ENCODE measurements at places on chromosomes 7 and 10.

DNA sequence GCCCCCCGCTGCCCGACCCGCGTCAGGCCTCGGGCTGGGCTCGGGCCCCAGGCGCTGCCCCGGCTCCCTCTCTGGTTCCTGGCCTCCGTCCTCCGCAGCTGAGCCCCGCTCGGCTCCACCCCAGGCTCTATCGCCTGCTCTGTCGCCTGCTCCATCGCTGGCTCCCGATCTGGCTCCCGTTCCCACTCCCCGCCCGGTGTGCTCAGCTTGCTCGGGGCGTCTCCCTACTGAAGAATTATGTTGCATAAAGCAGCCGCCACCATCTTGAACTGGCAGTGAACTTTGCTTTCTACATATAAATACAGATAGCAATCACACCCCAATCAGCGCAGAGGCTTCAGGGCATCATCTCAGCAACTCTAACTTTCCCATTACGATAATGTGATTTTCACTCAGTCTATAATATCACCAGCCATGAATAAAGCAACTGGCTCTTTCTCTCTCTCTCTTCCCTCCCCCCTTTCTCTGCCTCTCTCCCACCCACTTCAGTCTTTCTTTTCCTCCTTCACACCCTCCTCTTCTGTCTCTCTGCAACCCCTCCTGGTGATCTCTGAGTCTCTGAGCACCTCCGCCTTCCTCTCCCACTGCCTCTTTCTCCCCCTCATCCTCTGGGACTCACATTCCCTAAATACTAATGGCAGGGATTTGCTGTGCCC lies 43.3 kb upstream of the BTRC start:
- DNase-seq, result no peak

- no peak for DNase-seq
These were observed 227.6 kb upstream of the PLXDC2 start for GRCh38 chr10:19588608-19589007.

- peak; percentile 24 for DNase-seq
These were observed 71.7 kb downstream of the ICA1 start for GRCh38 chr7:8190119-8190895.

GRCh38 chr7:43318188-43318770 lies 205.8 kb downstream of the HECW1 start:
- DNase-seq, result no peak

- DNase-seq, result no peak
These were observed 63.6 kb downstream of the GPR37 start for GRCh38 chr7:124701955-124702354.

GRCh38 chr10:123997486-123998196 lies 95.8 kb downstream of the CHST15 start:
- no peak for DNase-seq

DNA sequence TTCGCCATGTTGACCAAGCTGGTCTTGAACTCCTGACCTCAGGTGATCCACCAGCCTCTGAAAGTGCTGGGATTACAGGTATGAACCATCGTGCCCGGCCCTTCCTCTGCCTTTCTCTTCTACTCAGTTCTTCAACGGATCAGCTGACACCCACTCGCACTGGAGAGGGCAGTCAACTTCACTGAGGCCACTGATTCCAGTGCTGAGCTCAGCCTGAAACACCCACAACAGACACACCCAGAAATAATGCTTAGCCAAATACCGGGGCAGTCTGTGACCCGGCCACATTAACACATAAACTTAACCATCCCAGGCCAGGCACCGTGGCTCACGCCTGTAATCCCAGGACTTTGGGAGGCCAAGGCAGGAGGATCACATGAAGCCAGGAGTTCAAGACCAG lies 119.3 kb upstream of the CHST15 start:
- no peak for DNase-seq

DNA sequence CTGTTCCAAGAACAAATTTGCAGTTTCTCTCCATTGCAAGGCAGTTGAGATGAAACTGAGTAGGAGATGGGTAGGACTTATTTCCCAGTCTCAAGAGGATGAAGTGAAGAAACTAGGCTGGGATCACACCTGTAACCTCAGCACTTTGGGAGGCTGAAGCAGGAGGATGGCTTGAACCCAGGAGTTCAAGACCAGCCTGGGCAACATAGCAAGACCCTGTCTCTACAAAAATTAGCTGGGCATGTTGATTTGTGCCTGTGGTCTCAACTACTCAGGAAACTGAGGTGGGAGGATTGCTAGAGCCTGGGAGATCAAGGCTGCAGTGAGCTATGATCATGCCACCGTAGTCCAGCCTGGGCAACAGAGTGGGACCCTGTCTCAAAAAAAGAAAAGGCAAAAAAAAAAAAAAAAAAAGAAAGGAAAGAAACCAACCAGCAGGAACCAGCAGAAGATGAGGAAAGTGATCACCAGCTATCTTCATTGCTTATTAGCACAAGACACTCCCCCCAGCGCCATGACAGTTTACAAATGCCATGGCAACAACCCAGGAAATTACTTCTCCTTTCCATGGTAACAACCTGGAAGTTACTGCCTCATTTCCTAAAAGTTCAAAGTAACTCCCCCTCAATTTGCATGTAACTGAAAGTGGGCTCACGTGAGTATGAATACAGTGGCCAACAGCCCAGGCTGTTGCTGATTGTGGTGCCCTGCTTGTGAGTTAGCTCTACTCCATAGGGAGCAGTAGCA lies 18.3 kb upstream of the ST8SIA6 start:
- no peak for DNase-seq

DNA sequence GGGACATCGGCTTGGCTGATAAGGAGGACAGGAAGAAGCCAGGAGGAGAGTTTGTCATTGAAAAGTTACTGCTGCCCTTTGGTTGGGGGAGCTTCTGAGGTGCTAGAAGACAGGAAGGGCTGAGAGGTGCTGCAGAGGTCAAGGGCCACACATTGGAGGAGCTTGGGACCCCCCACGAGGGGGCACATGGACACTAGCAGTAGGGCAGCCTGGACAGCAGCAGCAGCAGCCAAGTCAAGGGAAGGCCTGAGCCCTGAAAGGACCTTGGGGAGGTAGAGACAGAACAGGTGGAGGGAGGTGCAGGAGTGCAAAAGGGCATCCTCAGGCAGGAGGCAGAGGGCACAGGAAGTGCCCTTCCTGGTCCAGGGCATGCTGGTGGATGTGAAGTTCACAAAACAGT lies 439.7 kb upstream of the IGFBP3 start:
- DNase-seq, result no peak

- DNase-seq, result no peak
These were observed 697 bp downstream of the ARPC1A start for GRCh38 chr7:99326408-99326782.

- DNase-seq, result no peak
These were observed 16.6 kb upstream of the ARPC1A start for GRCh38 chr7:99309111-99309510.

GRCh38 chr10:133343558-133343957 lies 3.6 kb upstream of the PRAP1 start:
- no peak for DNase-seq

DNA sequence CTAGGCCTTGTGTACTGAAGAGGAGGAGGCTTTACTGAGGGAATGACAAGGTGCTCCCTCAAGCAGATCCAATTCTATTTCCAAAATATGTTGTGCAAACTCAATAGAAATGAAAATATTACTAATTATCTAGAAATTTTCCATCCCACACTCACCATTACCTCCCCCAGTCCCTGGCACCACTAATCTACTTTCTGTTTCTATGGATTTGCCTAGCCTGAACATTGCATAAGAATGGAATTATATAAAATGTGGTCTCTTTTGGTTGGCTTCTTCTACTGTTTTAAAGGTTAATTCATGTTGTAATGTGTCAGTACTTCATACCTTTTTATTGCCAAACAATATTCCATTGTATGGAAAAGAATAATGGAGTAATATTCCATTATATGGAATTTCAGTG lies 18.7 kb upstream of the NUB1 start:
- no peak for DNase-seq

- no peak for DNase-seq
These were observed 28.7 kb upstream of the RUFY2 start for GRCh38 chr10:68435803-68436202.

GRCh38 chr7:131628634-131629033 lies 72.2 kb upstream of the PODXL start:
- DNase-seq, result no peak

- DNase-seq, result no peak
These were observed 807 bp upstream of the MINPP1 start for GRCh38 chr10:87503886-87504285.

DNA sequence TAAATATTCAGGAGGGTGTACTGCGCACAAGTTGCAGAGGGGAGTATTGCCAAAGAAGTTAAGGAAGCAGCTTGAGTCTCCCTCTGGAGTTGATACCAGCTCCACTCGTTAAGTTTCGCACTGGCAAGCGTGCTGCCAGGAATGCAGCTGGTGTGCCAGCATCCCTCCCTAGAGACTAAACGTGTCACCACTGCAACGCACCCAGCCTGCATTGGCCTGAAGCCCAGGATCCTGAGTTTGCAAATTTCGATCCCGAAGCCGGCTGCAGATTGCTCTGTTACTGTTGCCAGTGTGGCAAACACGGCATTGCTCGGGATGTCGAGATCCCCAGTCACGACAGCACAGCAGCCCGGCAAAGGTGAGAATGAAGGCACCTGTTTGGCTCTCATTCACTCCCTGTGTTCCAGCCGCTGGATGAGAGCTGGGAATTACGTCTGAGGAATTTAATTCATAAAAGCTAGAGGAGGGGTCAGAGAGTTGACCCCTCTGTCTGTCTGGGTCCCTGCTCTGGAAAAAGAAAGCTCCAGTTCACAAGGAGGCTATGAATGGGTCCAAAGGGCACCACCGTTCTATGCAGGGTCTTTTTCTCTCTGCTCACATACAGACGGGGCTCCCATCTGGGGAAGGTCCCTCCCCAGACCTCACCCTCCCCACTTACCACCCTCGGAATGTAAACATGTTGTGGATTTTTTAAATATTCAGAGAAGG lies 61.0 kb downstream of the NRP1 start:
- peak; percentile 50 for DNase-seq

DNA sequence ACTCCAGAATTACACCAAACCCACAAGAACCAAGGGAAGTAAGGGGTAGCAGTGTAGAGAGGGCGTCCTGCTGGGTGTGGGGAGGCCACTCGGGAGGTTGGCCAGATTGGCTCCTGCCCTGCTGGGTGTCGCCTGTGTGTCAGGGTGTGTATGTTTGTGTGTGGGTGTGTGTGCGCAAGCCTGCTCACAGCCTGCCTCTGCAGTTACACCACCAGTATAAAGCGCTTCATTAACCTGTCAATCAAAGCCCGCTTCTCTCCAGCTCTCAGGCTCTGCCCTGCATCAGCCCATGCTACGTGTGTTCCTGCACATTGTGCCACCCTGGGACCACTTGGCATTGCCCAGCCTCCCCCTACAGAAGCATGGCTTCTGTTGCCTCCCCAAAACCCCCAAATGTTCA lies 83.3 kb upstream of the PAX2 start:
- no peak for DNase-seq

DNA sequence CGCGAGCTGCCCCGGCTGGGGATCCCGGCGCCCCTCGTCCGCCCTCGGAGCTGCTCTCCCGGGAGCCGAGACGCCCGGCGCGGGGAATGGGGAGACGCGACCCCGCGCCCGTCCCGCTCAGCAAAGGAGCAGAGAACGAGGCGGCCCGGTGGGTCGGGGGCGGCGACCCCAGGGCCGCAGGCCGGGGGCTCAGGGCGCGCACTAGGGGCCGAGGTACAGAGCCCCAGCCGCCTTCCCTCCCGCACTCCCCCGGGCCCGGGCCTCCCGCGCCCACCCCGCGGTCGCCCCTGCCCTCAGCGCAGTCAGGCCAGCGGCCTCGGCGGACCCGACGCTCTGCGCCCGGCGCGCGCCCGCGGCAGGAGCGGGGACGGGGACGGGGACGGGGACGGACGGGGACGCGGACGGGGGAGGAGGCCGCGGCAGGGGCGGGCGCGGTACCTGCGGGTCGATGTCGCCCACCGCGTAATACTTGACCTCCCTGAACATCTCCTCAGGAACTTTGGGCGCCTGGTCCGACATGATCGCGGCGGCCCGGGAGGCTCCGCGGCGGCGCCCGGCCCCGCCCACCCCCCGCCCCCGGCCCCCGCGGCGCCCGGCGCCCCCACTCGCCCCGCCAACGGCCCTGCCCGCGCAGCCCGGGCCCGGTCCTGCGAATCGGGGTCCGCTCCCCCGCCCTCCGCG lies 373 bp downstream of the PAXIP1 start:
- DNase-seq, result no peak

- DNase-seq, result peak; percentile 15
These were observed 451.9 kb downstream of the DPP6 start for GRCh38 chr7:154503962-154504550.

DNA sequence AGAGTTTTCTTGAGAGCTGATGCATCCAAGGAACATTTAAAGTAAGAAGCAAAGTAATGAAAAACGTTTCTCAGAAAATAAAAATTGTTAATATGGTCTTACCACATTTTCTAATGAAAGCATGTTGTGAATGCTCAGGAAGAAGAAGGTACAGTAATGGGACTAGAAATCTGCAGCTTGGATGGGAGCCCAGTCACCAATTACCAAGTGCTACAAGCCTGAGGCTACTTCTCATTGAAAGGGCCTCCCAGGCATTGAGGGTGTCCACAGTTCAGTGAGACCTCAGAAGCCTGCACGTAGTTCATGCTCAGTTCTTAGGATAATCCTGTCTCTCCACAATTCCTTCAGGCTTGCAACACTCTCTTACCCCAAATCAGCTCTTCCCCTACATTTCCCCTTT lies 17.6 kb downstream of the PTN start:
- DNase-seq, result no peak

- DNase-seq, result no peak
These were observed 104.1 kb upstream of the FERD3L start for GRCh38 chr7:19249281-19249680.

GRCh38 chr7:88276605-88277153 lies 30.0 kb downstream of the STEAP4 start:
- DNase-seq, result no peak

DNA sequence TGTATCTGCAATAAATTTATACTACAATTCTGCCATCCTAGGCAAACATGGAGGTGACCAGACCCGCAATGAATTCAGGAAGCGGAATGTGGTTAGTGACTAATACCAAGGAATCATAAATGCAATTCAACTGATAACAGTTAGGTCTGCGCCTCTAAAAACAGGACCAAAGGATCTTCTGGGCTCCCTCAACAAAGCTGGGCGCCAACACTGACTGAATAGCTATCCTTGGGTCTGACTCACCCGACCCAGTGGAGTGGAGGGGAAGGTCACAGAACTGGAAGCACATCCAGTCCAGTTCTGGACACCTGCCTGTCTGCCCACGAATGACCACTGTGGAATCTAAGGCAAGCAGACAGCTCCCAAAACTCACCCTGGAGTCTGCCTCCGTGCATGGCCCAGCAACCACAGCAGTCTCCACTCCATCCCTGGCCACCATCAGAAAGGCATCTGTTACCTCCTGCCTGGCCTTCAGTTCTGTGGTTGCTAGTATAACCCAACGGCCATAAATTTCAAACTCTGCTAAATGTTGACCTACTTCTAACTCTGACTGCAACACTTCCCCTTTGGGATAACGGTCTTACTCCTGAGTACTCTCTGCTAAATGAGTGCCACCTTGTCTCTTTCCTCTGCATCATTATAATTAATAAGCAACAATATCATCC lies 43.0 kb upstream of the DLX6 start:
- no peak for DNase-seq

DNA sequence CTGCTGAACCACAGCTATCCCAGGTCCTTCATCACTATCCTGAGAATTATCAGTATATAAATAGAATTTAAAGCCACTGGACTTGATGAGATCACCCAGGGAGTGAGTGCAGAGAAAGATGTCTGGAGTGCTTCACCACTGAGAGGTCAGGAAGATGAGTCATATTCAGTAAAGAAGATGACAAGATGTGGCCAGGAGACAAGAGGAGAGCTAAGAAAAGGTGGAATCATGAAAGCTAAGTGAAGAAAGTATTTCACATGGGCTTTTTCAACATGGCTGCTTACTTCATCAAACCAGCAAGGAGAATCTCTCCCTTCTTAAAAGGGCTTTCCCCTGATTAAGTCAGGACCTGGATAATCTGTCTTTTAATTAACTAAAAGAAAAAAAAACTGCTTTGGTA lies 9.1 kb upstream of the PRKAR2B start:
- no peak for DNase-seq

Measured in NCI-H2107 (cell line).